Peyer's patch (tissue), 4 donors: ENCODE measurements at places on chromosomes 13 and 19. TPM values are rescaled to one million over a fixed set of nuclear protein-coding genes. Genes with fewer than 3 reads are reported as not detected.

The ZNF541 gene
- not detected for total RNA-seq

The ZNF564 gene
- total RNA-seq = 25.2 TPM

The ZNF582 gene
- 4.0 TPM for total RNA-seq

The ZNF497 gene
- 2.1 TPM for total RNA-seq

The NXNL1 gene
- total RNA-seq = not detected

The FFAR3 gene
- not detected for total RNA-seq

The FCAR gene
- not detected for total RNA-seq

The SPIB gene
- 21.4 TPM for total RNA-seq

The CRB3 gene
- total RNA-seq = 216 TPM

The PEG3 gene
- total RNA-seq = 1.9 TPM

The ZNF134 gene
- 9.6 TPM for total RNA-seq

The SIGLEC10 gene
- 2.0 TPM for total RNA-seq

The POLR1G gene
- total RNA-seq = 2.7 TPM
